ENCODE measurements at places on chromosomes 7 and 10.

DNA sequence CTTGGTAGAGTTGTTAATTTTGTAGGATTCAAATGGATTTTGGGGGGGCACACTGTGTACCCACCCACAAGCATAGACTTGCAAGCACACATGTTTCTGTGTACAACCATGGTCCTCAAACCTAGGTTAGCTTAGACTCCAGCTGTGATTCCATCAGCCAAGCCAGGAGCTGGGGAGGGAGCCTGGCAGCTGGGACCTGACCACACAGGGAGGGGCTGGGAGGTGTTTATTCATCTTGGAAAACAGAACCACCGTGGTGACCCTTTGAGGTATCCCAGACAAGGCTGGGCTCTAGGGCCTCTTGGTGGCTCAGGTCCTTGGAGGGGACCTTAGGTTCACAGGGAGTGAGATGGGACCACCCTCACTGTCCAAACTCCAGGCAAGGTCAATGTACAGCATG is 410.3 kb downstream of the NEBL start:
- no peak for DNase-seq

DNA sequence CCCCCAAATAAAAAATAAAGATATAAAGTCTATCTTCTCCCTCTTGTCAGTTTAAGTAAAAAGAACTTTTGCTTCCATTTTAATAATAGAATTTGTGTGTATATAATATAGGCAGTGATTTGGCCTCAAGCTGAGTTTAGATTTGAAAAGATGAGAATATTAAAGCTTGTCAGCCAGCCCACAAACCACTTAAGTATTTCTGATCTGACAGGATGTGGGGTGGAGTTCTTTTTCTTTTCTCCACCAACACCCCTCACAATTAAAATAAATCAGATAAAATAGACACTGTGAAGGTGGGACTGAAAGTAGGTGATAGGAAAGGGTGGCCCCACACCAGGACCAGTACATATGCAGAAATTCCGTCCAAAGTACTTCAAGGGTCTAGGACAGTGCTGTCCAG is 714.1 kb downstream of the AUTS2 start:
- DNase-seq: no peak

GRCh38 chr10:128633864-128634540 is 507.8 kb upstream of the MKI67 start:
- no peak for DNase-seq

DNA sequence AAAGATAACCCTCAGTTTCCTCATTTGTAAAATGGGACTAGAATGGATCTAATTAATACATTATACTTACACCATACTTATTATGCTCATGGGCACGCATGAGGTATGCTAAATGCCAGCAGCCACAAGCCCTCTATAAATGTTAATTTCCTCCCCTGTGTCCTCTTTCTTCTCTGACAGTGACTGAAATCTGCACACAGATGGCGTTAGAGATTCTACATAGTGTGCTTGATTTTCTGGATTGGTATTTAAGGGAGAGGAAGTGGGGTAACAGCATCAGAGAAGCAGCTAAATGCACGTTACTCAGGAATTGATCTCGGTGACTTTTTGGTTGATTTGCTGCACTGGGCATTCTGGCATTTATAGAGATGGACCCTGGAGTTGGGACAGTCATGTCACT is 568.5 kb downstream of the CALN1 start:
- no peak for DNase-seq

- no peak for DNase-seq
Observed at GRCh38 chr7:45988405-45989057, 67.5 kb upstream of the IGFBP3 start.

DNA sequence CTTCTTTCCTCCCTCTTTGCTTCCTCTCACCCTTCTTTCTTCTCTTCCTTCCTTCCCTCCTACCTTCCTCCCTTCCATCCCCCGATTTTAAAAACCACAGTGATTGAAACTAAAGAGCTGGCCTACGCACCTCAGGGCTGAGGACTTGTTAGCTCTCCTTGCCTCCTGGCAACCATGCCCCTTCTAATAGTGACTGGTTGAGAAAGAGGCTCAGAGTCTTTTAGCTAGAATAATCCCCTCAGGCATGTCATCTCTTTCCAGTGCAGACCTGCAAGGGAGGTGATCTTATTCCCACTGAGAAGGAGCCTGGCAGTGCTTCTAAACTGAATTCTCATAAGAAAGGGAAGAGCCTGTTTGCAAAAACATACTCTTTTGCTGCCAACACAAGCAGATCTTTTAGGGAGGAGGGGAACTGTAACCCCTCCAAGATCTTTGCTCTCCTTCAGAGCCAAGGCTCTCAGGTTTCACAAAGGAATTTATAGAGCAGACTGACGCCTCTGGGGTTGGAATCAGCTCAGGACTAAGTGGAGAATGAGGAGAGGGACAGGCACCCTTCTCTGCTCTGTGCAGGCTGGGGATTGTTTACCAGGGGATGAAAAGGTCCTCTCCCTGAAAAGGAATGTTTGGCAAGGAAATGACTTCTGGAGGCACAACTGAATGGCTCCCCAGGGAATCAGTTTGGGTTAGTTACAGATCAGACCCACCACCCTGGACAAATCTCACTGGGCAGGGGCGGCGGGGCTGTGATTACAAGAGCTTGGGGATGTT is 9.4 kb upstream of the ANKRD1 start:
- no peak for DNase-seq

- no peak for DNase-seq
Observed at GRCh38 chr7:2645274-2645868, 13.6 kb downstream of the TTYH3 start.

DNA sequence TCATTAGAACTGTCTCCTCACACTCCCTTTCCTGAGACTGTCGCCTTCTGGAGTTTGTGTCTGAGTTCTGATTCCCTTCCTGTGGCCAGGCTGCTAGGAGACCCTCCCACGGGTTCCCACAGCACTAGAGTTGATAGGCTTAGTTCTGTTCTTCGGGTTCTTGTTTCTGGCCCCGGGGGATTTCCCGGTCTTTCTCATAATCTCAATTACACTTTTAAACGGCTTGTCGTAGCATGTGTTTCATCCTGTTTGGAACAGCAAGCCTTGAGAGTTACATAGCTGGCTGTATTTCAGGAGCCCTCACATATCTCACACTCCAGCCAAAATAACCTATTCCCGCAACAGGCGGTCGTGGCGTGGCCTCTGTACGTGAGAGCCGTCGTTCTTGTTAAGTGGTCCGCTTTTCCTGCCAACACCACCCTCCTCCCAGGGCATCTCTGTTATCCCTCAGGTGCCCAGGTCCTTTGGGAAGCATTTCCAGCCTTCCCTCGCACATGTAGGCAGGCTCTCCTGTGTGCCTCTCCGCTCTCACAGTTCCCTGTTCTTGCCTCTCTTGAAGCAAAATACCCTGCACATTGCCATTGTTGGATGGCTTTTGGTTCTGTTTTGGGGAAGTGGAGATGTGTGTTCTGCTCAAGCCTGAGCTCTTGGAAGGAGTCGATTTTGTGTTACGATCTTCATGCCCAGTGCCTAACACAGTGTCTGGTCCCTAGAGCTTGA is 46.0 kb downstream of the CDC123 start:
- DNase-seq: no peak

DNA sequence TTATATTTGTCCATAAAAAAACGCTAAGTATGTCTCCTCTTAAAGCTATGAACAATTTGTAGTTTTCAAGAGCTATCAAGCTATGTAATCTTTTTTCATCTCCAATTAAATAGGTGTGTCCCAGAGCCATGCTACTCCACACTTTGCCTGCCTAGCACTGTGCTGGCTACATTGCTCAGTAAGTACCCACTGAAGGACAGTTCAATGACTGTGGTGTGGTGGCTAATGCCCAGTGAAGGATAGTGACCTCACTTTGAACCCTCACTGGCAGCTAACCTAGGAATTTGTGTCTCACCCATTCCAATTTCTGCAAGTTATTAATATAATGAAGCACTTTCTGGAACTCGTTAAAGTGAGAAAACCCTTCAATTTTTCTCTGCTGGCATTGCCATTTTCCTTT is 14.4 kb upstream of the TRUB1 start:
- DNase-seq: no peak

GRCh38 chr10:25805986-25806385 is 128.0 kb upstream of the MYO3A start:
- DNase-seq: no peak

DNA sequence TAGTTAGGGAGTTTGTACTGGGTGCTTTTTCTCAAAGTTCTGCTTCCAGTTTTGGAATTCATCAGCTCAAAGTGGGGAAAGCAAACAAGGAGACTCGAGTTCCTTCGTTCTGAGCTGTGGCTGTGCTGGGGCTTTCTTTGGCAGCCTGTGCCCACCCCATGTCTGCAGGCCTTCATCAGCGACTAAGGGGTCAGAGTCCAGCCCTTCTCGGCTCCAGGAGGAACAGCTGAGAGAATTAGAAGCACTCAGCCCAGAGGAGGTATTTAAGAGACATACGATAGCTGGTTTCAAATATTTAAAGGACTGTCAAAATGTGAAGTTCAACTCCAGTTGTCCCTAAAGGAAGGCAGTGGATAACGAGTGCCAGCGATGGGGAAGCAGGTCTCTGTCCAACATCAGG is 41.3 kb downstream of the SH3PXD2A start:
- DNase-seq: no peak

DNA sequence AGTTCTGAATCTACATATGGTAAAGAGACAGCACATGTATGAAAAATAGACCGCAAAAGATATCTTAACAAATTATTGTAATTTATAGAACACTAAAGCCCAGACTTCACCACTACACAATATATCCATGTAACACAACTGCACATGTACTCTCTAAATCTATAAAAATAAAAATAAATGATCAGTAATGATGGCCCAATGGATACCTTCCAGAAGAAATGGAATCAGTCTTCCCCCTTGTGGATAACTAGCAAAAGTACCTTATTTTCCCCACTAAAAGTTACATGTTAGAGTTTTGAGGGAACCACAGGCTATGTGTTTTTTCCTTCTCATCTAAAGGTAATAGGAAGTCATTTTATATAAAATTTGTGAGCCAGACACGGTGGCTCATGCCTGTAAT is 25.7 kb downstream of the C7orf25 start:
- DNase-seq: no peak

DNA sequence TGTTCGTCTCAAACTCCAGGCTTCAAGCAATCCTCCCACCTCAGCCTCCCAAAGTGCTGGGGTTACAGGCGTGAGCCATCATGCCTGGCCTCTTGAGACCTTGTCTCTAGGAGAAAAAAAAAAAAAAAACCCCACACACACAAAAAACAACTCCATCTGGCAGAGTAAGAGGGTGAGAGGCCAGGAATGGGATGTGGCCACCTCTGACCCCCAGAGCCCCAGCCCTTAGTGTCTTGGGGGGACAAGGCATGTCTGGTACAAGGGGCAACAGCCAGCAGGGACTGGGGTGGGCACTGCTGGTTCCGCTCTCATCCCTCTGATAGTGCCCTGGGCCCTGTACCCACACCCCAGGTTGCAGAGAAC is 15.6 kb upstream of the TNRC18 start:
- no peak for DNase-seq

GRCh38 chr7:387132-388022 is 97.4 kb downstream of the FOXL3 start:
- no peak for DNase-seq

- no peak for DNase-seq
Observed at GRCh38 chr7:42057331-42057730, 179.7 kb downstream of the GLI3 start.

- no peak for DNase-seq
Observed at GRCh38 chr7:32858648-32859047, 32.9 kb downstream of the KBTBD2 start.

GRCh38 chr10:17622061-17622460 is 4.9 kb upstream of the HACD1 start:
- DNase-seq: no peak

GRCh38 chr7:44636041-44636584 is 29.7 kb downstream of the OGDH start:
- no peak for DNase-seq

DNA sequence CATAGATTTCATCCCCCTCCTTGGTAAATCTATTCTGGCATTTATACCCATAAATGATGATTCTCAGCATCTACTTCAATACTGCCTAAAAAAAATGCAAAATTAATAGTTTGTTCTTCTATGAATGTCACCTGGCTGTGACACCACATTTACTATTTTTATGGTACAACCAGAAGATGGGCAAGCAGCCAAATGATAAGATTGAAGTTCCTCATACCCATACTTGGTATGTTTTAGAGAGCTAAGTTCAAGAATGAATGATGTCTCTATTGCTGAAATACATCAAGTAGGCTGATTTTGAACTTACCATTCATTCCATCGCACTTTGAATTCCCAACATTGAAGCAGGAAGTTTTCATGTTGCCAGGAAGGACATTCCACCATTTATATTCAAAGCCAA is 134.2 kb downstream of the ELAPOR2 start:
- no peak for DNase-seq

GRCh38 chr10:3740157-3740871 is 44.7 kb downstream of the KLF6 start:
- no peak for DNase-seq

DNA sequence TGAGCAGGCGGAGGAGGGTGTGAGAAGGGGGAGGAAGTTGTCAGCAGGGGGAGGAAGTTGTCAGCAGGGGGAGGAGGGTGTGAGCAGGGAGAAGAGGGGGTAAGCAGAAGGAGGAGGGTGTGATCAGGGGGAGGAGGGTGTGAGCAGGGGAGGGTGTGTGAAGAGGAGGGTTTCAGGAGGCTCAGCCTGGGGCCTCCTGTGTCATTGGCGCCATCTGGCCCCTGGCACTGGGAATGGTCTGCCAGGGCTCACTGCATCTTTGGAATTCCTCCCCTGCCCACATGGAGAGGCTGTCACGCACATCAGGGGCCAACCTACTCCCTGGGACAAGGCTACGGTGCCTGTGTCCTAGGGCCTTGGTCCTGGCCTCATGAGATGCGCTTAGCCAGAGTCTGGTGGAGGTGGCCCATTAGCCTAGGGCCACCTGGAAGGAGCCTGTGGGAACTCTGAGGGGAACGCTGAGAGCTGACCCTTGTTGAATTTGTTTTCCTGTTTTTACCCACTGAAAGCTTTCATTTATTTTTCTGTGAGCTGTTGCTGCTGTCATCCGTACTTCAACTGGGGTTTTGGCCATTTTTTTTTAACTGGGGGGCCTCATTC is 18.0 kb downstream of the CAMK2B start:
- no peak for DNase-seq

GRCh38 chr10:15491856-15492642 is 121.0 kb upstream of the FAM171A1 start:
- DNase-seq: no peak

GRCh38 chr10:92972066-92972870 is 88.3 kb upstream of the CYP26C1 start:
- DNase-seq: no peak

GRCh38 chr10:3251172-3251571 is 78.6 kb upstream of the PITRM1 start:
- no peak for DNase-seq

GRCh38 chr10:110758898-110759297 is 112.8 kb upstream of the PDCD4 start:
- DNase-seq: no peak

Measured in esophagus squamous epithelium (tissue), 5 donors.